ENCODE measurements at places on chromosomes 5 and 9. TPM values are rescaled to one million over a fixed set of nuclear protein-coding genes. Genes with fewer than 3 reads are reported as not detected.
A peak's percentile ranks its signal among the peaks of the same experiment; 100 is the strongest.

DNA sequence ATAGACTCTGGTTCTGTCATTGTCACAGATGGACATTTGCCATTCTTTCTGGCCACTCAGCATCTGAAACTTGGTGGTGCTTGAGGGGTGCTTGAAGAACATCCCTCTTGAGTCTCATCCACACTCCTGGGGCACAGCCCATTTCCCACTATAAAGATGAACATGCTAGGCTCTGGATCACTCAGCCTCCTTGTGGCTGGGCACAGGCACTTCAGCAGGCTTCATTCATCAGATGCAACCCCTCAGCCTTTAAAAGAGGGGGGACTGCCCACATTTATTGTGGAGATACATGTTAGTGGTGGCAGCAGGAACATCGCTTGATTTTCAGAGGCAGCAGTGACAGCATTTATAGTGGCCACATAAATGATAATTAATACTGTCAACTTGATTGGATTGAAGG is 124.7 kb upstream of the NIPBL start:
- no peak for DNase-seq

DNA sequence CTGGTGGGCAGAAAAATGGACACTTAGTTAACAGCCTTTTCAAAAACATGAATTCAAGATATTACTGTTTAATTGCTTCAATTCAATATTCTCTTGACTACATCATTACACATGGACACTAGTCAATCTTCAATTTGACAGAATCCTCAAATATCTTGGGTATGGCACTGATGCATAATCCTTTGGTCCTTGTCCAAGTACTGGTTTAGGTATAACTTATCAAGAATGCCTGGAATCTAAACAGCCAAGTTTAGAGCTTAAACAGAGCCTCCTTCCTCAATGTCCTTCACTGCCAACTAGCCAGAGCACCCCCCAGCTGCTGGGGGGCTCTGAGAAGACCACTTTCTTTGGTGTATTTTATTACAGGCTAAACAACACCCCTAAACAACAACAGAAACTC is 61.6 kb upstream of the ERCC6L2 start:
- DNase-seq: no peak

- DNase-seq: peak; percentile 59
These were observed 811 bp upstream of the ARRDC3 start for GRCh38 chr5:91383956-91384300.

- no peak for DNase-seq
These were observed 11.3 kb downstream of the CYSTM1 start for GRCh38 chr5:140186267-140186671.

DNA sequence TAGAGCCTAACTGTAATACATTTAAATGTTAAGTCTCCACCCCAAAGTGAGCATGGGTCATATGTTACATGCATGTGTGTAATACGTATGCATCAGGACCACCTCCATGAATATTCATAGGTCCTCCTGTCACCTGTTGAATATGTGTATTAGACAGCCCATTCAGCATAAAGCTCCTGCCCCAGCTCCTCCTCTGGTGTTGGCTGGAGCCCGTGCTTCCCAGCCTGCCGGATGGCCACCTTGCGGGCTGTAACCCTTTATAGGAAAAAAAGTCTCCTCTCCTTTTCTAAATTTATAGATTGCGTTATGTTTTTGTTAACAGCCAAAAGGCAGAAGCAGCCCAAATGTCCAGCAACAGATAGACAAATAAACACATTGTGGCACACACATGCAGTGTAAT is 299.5 kb downstream of the MED10 start:
- DNase-seq: no peak

- no peak for DNase-seq
These were observed 47.0 kb upstream of the SHC3 start for GRCh38 chr9:89225587-89225986.

- DNase-seq: no peak
These were observed 13.8 kb downstream of the SLC44A1 start for GRCh38 chr9:105258225-105258737.

DNA sequence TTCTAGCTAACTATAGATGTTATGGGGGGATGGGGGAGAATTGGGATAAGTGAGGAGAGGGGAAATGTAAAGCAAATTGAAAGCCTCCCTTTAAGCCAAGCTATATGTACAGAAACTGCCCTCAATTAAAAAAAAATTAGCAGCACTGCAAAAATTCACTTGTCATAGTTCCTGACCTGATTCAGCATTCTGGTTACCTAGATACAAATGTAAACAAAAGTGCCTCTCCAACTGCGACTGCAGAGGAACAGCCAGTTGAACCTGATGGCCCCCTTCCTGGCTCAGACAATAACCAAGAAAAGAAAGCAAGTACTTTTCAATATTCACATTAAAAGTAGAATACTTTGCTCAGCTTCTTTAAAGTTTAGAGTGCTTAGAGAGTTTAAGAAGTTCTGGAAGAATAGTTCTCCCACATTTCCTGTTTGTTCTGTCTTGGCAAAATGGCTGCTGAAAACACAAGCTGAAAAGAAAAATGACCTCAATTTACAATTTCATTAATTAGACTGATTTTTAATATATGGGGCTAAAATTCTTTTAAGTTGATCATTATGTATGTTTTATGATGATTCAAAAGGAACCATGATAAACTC is 1.5 kb downstream of the FAM81B start:
- DNase-seq: peak; percentile 36

GRCh38 chr9:101176384-101176783 is 147.9 kb downstream of the PLPPR1 start:
- DNase-seq: no peak

DNA sequence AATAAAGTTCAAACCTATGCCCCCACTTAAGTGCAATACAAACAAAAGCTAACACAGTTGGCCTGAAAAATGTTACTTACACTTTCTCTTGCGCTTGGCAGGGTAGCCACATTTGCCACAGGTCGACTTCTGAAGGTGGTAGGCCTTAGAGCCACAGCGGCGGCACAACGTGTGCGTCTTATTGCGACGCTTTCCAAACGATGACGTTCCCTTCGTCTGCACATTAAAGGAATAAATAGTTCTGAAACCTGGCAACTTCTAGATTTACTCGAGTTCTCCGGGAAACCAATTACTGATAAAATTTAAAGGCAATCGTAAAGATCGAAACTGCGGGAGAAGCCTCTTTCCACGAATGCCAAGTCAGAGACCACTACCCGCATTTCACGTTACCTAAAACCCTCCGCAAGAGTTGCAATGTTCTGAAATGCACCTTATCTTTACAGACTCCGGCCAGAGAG is 602 bp downstream of the RPL37 start:
- DNase-seq: no peak

Gene PCA3
- polyA plus RNA-seq: 0.96 TPM

Gene GMCL2
- polyA plus RNA-seq: not detected

Gene PCDHB14
- polyA plus RNA-seq: 11.3 TPM

Gene PCDHB5
- polyA plus RNA-seq: 7.5 TPM

Gene FOXD4L5
- polyA plus RNA-seq: 0.27 TPM

Gene PALM2AKAP2
- polyA plus RNA-seq: 11.0 TPM

Gene NPR3
- 34.5 TPM for polyA plus RNA-seq

Measured in left kidney (tissue), 8 donors.